Activated CD4-positive, alpha-beta T cell treated with anti-CD3 and anti-CD28 coated beads, Interleukin-2, amount 50 U/mL, for 24 hours (primary cell): ENCODE measurements at places on chromosomes 1 and 21.

- no peak for DNase-seq
Measured at GRCh38 chr1:17525996-17526686, 13.4 kb upstream of the ARHGEF10L start.

DNA sequence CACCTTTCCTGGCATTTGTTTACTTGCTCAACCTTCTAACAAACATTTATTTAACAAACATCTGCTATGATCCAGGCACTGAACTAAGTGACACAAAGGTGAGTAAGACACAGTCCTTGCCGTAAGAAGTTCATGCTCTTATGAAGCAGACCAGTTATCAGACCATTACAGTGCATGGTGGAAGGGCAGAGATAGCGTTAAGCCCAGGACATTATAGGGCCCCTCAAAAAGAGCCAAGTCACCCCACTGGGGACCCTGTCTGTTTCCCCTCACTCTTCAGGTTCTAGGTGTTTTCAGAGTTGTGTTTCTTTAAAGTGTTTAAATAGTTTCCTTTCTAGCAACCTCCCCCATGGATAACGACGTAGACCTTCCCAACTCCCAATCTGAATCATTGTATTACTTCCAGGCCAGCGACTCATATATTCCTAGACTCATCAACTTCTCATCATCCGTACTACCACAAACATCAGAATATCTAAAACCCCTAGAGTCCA, 39.3 kb downstream of the TCP10L start:
- DNase-seq = no peak

GRCh38 chr1:212284332-212284743, 872 bp upstream of the PPP2R5A start:
- no peak for DNase-seq

- DNase-seq = no peak
Measured at GRCh38 chr1:218823291-218823900, 350.3 kb upstream of the LYPLAL1 start.

DNA sequence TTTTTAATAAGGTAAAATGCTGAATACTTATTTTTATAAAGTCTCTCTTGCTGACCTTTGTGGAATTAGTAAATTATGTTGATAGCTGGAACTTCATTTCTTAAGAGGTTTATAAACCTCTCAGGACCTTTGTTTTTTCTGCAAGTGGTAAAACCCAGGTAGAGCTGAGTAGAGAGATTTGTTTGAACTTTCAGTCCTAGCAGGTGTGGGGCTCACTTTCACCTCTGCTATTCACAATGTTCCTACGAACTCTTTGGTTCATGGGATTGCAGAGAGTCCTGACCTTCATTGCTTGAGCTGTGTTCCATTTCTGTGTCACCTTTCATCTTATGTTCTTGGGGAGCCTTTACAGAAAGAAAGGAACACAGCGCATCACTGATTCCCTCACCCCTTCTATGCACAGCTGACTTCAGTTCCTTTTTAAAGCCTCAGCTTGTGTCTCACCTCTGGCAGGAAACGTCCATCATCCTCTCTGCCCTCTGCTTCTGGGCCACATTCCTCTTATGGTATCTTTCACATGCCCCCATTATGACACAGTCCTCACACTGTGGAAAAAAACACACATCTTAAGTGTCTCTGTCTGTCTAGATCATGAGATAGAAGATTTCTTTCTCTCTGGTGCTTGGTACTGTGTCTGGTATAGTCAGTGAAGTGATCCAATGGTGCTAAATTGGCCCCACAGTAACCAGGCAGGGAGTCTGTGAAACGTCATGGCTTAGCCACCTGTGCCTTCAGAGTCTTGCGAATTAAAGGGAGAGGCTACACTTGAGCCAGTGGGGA, 262.5 kb upstream of the B3GALT2 start:
- DNase-seq = peak; percentile 17

DNA sequence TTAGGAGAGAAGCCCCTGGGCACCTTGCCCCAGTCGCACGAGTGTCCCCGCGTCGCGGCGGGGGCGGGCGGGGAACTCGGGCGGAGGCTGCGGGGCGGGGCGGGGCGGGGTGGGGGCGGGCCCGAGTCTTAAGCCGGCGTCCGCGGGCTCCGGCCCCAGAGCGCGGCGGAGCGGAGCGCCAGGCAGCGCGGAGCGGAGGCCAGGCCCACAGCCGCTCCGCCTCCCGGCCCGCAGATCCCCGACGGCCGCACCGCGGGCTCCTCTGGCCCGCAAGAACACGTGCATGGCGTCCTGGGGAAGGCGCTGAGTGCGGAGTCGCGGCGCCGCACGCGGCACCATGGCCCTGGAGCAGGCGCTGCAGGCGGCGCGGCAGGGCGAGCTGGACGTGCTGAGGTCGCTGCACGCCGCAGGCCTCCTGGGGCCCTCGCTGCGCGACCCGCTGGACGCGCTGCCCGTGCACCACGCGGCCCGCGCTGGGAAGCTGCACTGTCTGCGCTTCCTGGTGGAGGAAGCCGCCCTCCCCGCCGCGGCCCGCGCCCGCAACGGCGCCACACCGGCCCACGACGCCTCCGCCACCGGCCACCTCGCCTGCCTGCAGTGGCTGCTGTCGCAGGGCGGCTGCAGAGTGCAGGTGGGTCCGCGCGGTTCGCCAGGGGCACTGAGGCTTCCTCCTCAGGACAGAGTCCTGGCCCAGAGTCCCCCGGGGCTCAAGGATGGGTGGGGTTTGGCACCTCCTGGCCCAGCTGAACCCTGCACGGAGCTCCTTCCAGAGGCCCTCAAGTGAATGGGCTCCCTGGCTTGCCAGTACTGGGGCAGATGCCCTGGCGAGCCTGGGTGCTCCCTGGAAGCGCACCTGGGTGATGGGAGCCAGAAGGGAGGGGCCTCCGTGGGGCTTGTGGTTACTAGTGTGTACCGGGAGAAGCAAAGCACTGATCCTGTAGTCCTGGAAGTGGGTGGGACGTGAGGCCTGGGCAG, at the start of gene ESPN:
ESPN (plus strand) TSS at position 158 of the 975 bp plus-strand sequence; CDS start at position 338, 180 bp downstream.
- DNase-seq = no peak

DNA sequence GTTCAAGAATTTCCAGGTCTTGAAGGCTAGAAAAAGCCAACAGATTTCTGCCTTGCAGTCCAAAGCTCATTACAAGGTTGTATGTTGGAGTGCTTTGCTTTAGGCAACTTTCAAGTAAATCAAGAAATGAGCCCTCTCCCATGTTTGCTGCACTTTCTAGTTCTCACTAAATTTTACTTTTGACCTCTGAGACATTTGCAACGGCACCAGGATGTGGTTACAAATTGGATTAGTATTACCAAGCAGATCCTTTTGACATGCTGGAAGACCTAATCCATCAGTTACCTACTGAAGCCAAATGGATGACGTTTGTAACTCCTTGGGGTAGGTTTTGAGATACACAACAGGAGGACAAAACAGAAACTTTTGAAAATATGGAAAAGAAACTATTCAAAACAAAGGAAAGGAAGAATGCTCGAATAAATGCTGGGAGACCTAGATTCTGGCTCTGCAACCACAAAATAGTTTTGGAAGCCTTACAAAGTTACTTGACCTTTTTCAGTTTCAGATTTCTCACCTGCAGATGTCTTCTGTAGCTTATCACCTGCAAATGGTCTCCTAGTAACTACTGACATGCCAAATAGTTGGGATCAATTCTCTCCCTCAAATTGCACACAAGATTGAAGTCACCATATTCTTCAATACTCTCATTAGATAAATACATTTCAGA, 251.7 kb upstream of the ADGRL2 start:
- no peak for DNase-seq

DNA sequence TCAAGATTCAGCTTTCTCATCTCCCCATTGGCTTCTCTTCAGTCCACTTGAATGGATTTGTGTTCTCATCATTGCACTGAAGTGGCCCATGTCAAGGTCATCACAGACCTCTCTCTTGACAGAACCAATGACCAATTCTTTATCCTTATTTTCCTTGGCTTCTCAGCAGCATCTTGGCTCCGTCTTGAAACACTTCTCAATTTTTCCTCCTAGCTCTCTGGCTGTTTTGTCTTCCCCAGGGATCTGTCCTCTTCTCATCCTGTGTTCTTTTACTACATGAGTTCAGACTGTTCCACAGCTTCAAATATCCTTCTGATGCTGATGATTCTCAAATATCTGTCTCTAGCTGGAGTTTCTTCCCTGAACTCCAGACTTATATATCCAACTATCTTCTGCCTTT, 78.6 kb downstream of the COLGALT2 start:
- DNase-seq = no peak

DNA sequence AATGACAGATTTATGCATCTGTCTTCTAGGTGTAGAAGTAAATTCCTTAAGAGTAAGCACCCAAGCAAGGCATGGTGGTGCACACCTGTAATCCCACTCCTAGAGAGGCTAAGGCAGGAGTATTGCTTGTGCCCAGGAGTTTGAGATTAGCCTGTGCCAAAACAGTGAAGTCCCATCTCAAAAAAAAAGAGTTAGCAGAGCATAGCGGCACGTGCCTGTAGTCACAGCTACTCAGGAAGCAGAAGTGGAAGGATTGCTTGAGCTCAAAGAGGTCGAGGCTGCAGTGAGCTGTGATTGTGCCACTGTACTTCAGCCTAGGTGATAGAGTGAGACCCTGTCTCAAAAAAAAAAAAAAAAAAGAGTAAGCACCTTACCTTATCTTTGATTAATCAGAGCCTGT, 15.1 kb upstream of the TIPRL start:
- no peak for DNase-seq

DNA sequence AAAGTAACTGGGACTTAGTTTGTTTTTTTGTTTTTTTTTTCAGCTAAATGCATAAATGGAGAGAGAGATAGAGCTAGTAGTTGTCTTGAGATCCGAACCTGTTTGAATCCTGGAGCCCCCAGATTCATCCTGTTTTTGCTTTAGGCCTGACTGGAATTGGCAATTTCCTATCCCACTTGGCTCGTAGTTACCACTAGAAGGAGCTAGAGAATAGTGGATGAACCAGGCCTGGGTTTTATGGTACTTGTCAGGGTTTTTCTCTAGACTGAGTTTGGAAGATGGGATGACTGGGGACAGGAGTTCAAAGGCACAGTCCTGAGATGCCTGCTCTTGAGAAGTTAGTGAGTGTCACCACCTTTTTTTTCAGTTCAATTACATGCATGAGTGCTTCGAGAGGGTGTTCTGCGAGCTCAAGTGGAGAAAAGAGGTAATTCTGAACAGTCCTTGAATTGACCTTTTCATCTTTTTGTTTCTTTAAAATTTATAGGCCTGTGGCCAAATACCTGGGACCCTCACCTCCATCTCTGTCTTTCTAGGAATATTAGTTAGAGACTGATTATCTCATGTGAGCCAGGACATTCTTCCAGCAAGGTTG, 23.4 kb downstream of the CELF3 start:
- no peak for DNase-seq

DNA sequence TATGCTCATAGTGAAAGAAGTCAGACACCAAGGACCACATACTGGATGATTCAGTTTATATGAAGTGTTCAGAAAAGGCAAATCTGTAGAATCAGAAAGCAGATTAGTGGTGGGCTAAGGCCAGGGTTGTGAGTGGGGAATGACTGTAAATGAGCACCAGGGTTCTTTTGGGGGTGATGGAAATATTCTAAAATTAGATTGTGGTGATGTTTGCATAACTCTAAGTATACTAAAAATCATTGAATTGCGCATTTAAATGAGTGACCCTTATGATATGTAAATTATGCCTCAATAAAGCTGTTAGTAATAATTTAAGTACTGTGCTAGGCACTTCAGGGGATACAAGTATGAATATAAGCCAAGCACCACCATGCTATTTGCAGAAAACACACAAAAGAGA, 256.3 kb downstream of the TPR start:
- no peak for DNase-seq

DNA sequence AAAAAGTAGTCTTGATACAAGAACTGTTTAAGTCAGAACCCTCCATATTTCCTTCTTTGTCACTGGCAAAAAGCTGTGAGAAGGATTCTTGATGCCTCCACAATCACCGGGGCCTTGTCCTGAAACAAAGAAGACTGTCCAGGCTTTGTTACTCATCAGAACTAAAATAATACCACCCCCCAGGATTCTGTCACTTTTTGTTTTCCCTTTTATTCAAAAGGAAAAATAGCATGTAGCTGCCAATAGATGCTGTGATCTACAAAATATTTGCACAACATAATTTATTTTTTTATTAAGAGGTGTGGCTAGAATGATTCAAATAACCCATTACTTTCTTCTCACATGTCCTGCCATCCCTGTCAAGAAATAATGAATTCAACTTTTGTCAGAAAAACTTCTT, 173.7 kb downstream of the LYPLAL1 start:
- no peak for DNase-seq

DNA sequence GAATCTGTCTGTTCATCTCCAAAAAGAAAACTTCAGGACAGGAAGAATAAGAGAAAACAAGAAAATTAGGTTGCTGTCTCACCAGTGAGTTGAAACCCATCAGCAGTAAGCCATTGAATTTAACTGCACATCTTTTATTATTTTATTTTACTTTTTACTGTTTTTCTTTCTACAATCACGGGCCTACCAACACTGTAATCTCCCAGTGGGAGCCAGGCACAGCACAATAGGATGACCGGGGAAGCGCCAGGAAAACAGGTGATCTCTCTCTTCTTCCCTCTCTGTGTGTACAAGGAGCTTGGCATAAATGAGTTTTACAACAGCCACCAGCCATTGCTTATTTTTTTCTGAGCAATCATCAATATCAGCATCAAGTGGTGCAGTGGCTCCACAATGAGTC, 113.1 kb upstream of the ESRRG start:
- DNase-seq = no peak

GRCh38 chr1:26156285-26157038, 2.4 kb upstream of the FAM110D start:
- no peak for DNase-seq

DNA sequence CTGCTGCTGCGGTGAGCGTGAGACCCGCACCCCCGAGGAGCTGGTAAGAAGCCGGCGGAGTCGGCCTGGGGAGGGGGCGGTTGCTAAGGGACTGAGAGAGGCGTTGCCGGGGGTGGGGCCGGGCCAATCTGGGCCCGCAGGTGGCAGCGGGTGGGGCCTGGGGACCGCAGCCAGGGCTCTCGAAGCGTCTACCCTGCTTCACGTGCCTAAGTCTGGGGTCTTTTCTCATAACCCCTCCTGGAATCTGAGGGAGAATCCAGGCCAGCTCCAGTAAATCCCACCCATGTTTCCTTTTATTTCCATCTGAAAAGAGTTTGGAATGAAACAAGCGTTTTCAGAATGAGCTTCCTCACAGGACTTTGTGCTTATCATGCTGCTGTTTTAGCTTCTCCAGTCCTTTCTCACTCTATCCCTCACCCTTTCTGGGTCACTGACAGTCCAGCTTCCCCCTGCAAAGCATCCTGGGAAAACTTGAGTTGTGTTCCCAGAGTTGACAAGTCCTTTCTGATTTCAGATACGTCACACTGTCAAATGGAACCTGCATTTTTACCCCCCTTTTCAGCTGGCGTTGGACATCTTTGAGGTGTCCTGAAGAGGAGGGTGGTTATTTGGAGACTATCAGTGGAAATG, 431 bp downstream of the CLCN6 start:
- DNase-seq = no peak

- DNase-seq = no peak
Measured at GRCh38 chr1:75234562-75234961, 100.4 kb downstream of the LHX8 start.

GRCh38 chr1:227765261-227766014, 30.2 kb downstream of the SNAP47 start:
- DNase-seq = no peak
